ENCODE measurements at places on chromosomes 7 and 10.

DNA sequence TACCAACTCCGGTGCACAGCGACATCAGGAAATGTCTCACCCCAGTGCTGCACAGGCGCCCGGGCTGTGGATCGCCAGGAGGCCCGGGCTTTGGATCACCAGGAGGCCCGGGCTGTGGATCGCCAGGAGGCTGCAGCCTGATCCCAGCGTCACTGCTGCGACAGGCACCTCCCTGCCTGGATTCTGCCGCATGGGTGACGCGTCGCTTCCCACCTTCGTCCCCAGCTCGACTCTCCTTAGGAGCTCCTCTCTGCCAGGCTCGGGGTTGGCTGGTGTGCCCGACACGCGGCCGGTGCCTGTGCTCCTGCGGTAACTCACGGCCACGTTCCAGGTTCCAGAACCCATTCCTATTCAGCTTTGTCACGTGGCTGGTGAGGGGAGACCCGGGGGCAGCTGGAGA, 257.5 kb downstream of the DNAJB6 start:
- no peak for DNase-seq

DNA sequence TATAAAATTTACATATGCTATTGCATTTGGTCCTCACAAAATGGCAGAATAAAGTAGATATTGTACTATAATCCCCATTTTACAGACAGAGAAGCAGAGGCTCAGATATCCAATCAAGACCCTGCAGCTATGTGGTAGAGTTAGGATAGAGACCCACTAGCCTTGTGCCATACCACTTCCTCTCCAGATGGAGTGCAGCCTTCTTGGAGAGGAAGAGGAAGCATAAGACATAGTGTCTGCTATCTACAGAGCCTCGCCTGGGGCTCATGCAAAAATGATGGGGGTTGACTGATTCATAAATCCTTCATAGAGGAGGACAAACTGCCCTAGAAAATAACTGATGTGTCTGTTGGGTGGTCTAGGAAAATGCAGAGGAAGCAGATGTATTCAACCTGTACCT, 447.3 kb downstream of the KCNMA1 start:
- no peak for DNase-seq

DNA sequence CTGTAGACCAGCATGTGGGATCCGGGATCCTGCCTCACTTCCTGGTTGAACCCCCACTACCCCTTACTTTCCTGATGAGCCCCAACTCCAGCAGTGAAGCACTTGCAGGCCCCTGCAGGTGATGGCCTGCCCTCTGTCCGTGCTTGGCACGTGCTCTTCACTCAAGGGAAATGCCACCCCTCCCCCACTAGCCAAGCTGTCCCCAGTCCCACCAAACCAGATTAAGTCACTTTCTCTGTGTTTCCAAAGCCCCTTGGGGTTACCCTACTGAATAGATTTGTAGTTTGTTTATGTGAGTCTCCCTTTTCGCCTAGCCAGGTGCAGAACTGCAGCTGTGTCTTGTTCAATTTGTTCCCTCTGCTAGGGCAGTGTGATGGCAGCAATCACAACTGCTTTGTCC, 121.7 kb downstream of the WDFY4 start:
- DNase-seq, result no peak

DNA sequence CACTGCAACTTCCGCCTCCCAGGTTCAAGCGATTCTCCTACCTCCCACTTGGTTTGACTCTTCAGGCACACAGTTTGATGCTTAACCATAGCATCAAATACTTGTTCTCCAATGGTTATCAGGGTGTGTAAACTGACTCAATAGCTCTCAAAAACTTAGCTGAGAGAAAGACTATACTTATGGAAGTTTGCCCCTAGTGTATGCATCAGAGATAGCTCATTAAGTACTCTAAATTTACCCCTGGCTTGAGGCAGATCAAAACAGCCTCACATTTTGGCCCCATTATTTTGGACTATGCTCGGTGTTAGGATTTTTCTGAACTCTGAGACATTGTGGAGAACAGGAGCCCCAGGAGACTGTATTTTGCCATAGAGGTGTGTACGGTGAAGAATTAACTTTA, 40.8 kb upstream of the SLC35B4 start:
- no peak for DNase-seq

DNA sequence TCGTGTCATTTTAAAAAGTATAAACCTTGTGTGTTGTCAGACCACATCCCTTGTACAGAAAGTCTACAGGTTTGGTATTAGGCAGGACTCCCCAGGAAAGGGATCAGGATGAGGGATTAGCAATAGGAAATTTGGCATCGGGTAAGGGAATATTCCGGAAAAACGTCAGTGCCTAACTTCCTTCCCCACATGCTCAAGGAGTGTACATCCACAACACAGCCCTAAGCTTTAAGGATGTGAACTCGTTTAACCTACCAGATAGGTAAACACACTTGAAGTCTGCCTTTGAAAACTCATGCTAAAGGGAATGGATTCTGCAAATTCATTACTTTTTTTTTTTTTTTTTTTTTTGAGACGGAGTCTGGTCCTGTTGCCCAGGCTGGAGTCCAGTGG, 194.9 kb downstream of the SKIDA1 start:
- DNase-seq, result no peak

- no peak for DNase-seq
Observed at GRCh38 chr7:114631249-114631822, 216.7 kb downstream of the FOXP2 start.

GRCh38 chr10:88232983-88233543, 350.1 kb downstream of the RNLS start:
- DNase-seq, result no peak

- no peak for DNase-seq
Observed at GRCh38 chr7:84509522-84509921, 314.9 kb upstream of the SEMA3A start.

- DNase-seq, result no peak
Observed at GRCh38 chr7:24548390-24548789, 24.9 kb upstream of the PALS2 start.

- DNase-seq, result peak; percentile 38
Observed at GRCh38 chr10:96719850-96720421, 378 bp downstream of the PIK3AP1 start.

GRCh38 chr7:48389977-48390376, 218.7 kb downstream of the ABCA13 start:
- peak; percentile 3 for DNase-seq

- peak; percentile 65 for DNase-seq
Observed at GRCh38 chr10:10816447-10816846, 201.2 kb upstream of the CELF2 start.

DNA sequence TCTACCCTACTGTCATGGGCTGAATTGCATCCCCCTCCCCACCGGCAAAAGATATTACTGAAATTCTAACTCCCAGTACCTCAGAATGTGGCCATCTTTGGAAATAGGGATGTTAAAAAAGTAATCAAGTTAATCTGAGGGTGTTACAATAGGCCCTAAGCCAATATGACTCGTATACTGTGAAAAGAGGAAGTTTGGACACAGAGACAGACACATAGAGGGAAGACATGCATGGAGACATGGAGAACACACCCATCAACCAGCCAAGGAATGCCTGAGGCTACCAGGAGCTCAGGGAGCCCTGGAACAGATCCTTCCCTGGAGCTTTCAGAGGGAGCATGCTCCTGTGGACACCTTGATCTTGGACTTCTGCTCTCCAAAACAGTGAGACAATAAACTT, 138.2 kb upstream of the ADO start:
- no peak for DNase-seq

GRCh38 chr10:72126184-72126871, 38.0 kb upstream of the SPOCK2 start:
- DNase-seq, result peak; percentile 55

DNA sequence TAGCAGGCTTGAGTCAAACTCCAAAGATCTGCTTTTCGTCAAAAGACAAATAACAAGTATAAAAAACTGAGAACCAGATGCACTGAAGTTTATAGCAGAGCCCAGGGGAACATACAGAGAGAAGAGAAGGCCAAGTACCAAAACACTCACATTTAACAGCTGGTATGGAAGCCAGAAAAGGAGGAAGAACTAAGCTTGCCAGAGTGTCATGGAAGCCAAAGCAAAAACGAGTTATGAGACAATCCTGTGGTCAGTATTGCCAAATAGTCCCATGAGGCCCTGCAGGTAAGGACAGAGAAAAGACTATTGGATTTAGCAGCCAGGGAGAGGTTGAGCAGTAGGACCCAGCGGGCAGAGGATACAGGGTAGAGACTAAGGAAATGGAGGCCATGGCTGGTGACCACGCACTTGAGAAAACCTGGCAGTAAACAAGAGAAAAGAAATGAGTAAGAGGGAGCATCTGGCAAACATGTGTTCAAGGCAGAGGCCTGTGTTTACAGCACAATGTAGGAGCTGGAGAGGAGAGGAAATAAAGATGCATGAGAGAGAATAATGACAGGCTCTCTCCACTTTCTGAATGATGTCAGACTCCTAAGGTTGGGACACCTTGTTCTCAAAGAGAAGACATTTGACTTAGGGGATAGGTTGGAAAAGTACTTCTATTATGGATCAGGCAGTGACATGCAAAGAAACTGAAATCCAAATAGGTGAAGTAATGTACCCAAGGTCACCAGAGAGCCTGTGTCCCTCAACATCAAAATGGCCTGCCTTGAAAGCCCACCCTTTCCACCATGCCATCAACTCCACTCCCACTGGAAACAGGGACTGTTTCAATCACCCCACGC, 9.1 kb downstream of the CREB3L2 start:
- peak; percentile 95 for DNase-seq

DNA sequence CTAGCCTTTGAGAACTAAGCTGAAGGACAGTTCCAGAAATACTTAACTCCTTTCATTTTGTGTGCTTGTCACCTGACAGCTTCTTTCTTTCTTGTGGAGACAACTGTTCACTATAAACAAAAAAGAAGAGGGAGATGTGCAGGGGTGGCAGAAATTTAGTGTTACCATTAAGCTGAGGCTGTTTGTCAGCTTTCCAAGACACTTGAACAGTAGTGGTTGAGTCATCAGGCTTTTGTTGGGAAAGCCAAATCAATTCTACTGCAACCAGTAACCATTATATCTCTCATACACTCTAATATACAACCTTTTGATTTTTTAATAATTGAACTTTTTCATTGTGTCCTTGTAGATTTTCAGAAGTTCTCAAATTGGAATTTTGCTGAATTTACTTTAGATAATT, 75.3 kb downstream of the POLL start:
- DNase-seq, result peak; percentile 28

- DNase-seq, result no peak
Observed at GRCh38 chr10:24541239-24541753, 182.4 kb downstream of the ARHGAP21 start.

All from EL (cell line).